ENCODE measurements at places on chromosomes 3 and 15.
A peak's percentile ranks its signal among the peaks of the same experiment; 100 is the strongest.

DNA sequence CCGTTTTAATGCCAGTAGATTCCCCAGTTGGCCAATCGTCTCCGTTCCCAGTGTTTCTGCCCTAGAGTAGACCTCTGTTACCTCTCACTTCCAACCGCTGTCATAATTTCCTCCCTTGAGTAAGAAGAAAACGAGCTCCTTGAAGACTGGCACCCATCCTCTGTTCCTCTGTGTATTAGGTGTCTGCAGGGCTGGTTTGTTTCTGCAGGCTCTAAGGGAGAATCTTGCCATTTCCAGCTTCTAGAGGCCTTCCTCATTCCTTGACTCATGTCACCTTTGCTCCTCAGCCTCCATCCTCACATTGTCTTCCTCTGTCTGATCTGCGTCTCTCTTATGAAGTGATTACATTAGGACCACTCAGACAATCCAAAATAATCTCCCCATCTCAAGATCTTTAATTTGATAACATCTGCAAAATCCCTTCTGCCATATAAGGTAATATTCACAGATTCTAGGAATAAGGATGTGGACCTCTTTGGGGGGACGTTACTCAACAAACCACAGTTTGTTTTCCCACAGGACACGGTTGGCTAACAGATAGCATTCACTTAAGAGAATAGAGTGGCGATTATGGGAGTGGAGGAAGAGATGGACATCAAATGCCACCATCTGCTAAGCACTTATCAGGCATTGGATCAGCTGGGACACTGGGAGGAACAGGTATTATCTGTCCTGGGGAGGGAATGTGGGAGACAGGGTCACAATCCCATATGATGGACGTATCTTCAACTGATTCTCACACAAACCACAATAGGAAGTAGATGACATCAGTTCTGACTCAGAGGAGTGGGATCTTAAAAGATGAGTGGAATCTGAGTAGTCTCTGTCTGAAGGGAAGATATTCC is 17.1 kb downstream of the ARHGAP31 start:
- no peak for DNase-seq

- DNase-seq, result no peak
Measured at GRCh38 chr3:180049391-180049790, 12.7 kb upstream of the PEX5L start.

DNA sequence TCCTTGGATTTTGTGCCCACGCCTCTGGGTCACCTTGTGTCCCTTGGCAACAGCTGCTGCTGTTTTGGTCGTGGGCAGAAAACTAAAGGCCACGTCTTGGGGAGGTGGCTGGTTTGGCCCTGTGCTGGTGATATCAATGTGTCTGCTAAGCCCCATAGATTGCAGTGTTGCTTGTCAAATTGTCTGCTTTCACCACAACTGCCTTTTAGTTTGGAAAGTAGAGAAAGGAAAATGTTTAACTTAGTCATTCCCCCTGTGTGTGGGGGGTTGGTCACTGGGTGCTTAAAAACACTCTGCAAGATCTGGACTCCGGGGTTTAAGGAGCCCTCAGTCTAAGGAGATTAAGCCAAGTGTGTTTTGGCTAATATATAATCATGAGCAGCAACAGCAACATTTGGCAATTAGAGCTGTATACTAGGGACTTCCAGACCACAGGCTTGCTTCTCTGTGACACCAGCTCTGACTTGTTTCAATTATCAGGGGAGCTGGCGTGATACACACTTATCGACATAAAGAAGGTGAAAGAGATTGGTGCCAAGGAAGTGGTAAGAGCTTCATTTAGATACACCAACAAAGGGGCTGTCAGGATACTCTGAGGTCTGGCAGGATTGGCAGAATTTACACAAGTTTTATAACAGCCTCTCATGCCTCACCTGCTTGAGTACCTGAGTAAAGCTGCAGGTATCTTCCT is 3.5 kb downstream of the SMAD3 start:
- no peak for DNase-seq

- DNase-seq, result no peak
Measured at GRCh38 chr3:31064021-31064420, 169.6 kb upstream of the GADL1 start.

GRCh38 chr15:101258238-101259144 is 6.6 kb upstream of the CHSY1 start:
- peak; percentile 61 for DNase-seq

- DNase-seq, result no peak
Measured at GRCh38 chr3:7640787-7641186, 779.9 kb downstream of the GRM7 start.

DNA sequence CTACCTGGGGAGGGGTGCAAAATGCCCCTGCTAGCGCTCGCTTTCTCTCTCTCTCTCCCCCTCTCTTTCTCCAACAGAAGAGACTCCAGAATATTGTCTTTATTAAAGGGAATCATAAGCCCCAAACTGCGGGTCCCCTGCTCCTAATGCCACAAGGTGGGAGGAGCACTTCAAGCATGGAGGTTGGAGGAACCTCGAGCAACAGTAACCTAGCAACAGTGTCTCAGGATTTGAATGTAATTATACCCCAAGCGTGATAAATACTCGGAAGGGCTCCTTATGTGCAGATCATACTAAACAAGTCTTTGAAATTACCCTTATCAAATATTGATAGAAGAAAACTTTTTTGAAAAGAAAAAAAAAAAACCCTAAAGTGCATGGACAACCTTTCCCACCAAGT is 582.2 kb upstream of the PPP2R3A start:
- DNase-seq, result no peak

GRCh38 chr3:71509066-71509465 is 74.5 kb downstream of the FOXP1 start:
- DNase-seq, result no peak

- no peak for DNase-seq
Measured at GRCh38 chr3:43709022-43709421, 18.3 kb downstream of the ABHD5 start.

GRCh38 chr15:90836296-90836871 is 32.0 kb upstream of the FURIN start:
- DNase-seq, result no peak

DNA sequence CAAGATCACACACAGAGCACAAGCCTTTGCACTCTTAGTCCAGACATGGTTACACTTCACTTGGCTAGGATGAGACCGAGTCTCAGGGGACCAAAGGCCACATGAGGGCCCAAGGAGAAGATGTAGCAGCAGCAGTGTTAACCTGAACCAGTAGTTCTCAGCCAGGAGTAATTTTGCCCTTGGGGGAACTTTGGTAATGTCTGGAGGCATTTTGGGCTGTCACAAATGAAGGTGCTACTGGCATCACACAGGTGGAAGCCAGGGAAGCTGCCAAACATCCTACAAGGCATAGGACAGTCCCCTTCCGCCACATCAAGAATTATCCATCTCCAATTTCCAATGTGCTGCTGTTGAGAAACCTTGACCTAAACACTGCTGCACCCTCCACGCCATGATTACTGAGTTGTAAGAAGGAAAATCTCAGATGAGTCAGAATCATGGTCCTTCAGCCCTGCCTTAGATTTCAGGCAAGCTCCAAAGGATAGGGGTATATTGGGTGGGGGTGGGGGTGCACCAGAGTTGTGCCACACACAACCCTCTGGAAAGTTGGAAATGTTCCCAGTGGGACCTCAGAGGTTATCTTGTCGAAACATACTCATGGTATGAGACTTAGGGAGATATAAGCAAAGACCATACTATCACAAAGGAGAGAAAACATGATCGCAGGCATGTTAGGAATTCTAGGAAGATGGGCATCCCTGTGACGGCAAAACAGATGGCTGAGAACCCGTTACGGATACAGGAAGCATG is 36.2 kb downstream of the SEMA5B start:
- no peak for DNase-seq

GRCh38 chr3:181488536-181488935 is 223.2 kb upstream of the SOX2 start:
- no peak for DNase-seq

DNA sequence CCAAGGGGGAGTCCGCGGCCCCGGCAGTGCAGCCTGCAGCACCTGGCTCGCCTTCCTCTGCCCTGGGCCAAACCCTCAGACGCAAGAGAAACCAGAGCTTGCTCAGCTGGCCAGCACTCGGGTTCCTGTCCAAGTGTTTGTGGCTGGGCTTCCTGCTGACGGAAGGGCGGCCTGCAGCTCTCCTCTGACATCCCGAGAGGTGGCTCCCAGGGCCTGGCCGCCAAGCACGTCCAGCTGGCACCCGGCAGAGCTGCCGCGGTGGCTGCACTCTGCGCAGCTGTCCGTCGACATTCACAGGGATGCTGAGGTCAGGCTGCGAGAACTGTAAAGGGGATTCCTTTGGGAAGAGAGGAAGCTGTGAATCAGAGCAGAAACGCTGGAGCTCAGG is 85.6 kb downstream of the CPN2 start:
- no peak for DNase-seq

DNA sequence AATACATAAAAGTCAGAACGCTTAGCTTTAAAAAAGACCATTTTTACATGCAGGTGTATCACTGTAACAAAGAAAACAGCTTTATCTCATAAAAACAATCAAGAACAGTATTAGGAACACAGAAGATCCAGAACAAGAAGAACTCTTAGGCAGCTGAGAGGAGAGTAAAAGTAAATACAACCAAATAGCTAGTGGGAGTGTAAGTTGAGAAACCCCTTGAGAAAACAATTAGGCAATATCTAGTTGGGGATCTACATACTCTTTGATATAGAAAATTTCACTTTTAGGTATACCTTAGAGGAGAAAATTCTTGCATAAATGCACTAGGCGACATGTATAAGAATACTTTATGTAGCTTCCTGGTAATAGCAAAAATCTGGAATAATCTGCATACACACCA is 7.5 kb downstream of the TMF1 start:
- DNase-seq, result no peak
